ENCODE measurements at places on chromosomes 12 and 14.

GRCh38 chr12:56256326-56256960 lies 1.7 kb downstream of the ANKRD52 start:
- no peak for DNase-seq

GRCh38 chr14:52063052-52063462 lies 5.8 kb downstream of the NID2 start:
- DNase-seq: no peak

GRCh38 chr12:726281-727140 lies 25.9 kb upstream of the WNK1 start:
- DNase-seq: no peak

DNA sequence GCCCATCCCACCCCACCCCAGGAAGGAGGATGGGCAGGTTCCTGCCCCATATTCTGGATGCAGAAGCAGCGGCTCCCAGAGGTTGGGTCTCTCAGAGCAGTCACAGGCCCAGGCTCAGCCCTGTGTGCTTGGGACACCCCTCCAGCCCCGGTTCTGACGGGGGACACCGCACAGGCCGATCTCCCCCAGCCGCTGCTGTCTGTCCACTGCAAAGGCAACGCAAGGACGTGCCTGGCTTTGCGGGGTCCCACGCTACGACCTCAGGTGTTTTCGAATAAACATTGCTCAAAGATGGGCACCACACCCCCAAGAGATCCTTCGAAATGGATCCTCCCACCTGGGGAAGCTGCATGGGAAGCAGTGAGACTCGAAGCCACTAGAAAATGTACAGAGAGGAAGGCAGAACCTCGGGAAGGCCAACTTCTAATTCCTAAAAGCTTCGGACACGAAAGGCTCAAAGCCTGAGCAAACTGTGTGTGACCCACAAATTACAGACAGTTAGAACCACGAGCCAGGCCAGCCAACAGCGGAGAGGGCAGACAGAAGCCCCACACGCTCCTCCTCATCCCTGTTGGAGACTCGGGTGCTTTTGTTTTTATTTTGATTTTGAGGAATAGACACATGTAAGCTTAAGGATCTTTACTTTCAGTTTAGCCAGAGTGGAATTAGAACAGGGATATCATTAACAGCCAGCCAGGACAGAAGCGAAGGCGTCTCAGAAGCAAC lies 10.8 kb downstream of the C14orf180 start:
- no peak for DNase-seq

GRCh38 chr12:130043685-130044406 lies 118.4 kb upstream of the FZD10 start:
- DNase-seq: no peak

GRCh38 chr14:23158779-23159178 lies 24.7 kb downstream of the SLC7A8 start:
- no peak for DNase-seq

DNA sequence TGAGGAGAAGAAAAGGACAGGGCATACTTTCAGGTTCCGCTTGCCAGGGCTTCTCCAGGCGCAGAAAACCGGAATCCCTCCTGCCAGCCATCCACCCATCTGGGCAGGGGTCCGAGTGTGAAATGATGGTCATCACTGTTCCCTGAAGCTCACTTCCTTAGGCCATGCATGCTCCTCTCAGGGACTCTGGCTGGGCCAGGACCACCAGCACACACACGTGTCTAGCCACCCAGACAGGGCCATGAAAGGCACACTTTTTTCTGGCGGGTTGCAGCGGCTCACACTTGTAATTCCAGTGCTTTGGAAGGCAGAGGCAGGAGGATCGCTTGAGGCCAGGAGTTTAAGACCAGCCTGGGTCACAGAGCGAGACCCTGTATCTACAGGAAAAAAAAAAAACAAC lies 1.5 kb downstream of the TCL1A start:
- DNase-seq: no peak

DNA sequence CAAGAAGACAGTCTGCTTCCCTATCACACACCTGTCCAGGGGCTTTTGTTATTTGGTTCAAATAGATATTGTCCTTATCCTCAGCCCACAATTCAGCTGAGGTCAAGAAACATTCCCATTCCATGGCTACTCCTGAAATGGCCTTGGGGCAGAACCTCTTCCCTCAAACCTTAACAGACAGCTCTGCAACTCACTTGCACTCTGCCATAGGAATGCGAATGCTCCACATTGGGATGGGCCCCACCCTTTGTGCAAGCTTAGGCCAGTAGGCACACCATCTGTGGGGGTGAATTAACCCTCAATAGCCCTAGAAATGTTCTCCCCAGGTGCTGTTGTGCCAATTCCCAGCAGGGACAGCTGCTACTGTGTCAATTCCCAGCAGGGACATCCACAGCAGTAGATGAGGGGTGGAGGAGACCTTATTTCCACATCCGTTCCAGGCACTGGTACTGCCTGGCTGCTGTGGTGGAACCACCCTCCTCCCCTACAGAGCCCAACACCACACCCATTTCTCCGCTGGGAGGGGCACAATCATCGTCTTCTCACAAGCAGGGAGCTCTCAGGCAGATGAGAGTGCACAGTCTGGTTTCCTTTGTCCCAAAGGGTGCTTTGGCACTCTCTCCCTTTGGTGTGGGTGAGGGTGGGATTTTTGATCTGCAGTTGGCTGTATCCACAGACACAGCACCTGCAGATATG lies 42.3 kb upstream of the GLIPR1 start:
- no peak for DNase-seq

DNA sequence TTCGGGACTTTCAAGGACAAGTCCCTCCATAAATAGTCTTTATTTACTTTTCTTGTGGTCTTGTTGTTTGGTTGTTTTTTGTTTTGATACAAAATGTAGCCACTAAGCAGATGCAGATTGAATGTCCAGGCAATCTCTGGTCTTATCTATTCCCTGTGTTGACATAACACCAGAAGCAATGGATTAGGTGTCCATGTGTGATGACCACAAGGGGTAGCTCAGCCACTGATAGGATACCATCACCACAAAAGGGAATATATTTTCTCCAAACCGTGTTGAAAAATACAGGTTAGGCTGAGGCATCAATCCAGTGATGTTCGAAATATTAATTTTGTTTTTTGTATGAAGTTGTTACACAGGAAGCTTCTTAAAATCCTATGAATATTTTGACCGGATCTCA lies 196.3 kb downstream of the EPS8 start:
- DNase-seq: no peak

- no peak for DNase-seq
Measured at GRCh38 chr12:93451423-93452158, 9.8 kb upstream of the UBE2N start.

- no peak for DNase-seq
Measured at GRCh38 chr12:11959117-11959823, 111.5 kb upstream of the BCL2L14 start.

DNA sequence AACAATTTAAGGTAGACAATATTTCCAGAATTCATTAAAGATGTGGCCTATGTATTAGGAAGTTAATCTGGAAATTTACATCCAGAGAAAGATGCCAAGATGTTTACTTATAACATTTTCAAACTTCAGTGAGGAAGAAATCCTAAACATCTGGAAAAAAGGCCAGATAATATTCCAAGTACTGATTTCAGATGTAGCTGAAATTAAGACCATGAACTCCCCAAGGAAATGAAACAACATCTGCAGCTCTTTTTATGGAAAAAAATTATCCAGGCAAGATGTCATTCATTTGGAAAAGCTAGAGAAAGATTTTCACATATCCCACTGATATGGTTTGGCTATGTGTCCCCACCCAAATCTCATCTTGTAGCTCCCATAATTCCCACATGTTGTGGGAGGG lies 35.0 kb downstream of the GNG2 start:
- DNase-seq: no peak

DNA sequence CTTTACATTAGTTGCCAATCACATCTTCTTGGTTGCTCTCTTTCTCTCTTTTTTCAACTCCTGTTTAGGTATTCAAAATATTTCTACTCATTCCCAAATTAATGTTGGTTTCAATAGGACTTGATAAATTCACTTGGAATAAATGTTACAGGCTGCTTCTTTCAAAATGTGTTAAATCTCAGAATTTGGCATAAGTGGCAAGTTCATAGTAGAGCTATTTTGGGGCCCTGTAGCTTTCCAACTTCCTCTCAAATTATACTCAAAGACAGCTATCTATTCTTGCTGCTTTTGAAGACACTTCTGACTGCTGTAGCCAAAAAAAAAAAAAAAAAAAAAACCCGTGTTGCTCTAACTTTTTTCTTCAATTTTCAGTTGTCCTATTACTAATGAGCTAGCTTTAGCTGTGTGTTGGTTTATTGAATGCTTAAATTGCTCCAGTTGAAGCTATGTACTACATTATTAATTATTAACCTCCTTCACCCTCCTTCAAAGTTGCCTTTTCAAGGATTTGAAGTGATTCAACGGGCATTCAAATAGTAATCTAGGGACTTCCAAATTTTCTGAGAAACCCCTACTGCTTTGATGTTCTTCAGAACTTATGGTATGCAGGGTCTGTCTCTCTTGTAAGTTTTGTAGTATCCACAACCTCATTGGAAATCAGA lies 554.6 kb upstream of the FLRT2 start:
- DNase-seq: no peak

Measured in HuH-7.5 (cell line).